ENCODE measurements at places on chromosomes 11 and 22.

DNA sequence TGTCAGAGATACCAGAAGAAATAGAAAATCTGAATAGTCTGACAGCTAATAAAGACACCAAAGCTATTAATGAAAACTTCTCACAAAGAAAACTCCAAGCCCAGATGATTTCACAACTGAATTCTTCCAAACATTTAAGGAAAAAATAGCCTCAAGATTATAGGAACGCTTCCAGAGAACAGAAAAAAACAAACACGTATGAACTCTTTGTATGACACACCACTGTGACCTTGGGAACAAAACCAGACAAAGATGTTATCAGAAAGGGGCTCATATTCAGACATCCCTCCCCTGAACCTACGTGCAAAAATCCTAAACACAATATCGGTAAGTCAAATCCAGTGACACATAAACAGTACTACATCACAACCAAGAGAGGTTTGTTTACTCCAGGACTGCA, 23.5 kb downstream of the CERK start:
- DNase-seq, result no peak

DNA sequence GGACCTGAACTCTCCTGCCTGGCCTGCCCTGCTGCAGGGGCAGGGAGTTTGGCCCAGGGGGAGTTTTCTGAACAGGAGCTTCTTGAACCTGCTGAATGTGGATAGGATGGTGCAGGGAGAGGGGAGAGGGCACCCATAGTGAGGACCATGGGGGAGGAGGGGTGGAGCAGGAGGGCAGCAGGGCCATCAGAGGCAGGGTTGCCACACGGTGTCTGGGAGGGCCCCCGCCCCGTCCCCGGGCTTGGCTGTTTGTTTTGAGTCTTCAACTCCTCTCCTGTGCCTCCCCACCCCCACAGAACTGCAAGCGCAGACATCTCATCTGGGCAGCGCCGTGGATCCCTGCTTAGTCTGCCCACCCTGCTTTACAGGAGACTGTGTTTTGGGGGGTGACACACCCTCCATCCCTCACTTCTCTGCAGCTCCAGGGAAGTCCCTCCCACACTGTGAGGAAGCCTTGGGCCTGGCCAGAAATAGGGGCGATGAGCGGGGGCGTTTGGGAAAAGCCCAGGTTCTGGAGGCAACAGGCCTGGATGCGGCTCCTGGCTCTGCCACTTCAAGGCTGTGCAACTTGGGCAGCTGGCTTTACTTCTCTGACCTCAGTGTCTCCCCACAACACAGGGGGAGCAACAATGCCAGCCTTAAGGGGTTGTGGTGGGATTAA, 14.4 kb downstream of the NFAM1 start:
- no peak for DNase-seq

DNA sequence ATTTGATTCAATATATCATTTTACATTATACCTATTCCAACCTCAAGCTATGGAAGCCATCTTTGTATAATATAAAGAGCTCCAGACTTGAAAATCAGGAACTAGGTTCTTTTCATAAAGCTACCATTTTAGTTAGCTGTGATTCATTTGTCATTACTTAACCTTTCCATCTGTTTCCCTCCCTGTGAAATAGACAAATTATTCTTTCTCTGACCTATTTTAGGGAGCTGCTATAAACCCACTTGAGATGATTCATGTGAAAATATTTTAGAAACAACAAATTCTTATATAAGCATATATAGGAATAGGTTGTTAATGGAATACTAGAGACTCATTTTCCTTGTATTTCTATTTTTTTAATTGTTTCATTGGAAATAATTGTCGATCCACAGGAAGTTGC, 1012.1 kb downstream of the OPCML start:
- DNase-seq, result no peak

DNA sequence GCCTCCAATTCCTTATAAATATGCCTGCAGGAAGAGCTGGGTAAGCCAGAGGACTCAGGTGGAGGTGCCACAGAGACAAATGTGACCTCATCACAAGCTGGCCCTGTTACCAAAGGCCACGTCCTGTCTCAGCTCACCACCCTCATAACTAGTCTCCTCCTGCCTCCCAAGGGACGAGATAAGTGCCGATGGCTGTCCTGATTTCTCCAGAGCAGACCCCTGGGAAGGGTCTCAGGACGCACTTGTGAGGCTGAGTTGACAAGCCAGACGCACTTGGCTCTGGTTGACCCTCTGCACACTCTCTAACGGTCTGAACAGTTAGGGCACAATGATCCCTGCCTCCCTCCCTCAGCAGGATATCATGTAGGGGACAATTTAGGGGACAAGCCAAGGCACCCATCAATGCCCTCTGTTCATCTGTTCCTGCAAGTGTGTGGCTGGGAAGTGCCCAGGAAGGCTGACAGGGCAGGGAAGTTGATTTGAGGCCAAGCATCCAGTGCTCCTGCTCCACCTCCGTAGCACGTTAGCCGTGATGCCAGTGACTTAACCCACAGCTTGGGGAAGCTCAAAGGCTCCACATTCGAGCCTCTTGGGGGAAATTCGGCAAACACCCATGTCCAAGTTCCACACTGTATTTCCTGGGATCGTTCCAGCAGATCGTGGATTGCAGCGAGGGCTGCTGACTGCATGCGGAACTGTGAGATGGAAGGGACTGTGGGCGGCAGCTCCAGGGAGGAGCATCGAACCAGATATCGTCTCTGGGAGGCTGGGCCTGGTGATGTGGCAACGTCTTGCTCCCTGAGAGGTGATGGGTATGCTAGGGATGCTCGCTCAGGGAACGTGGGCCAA, 2.8 kb downstream of the SMIM38 start:
- no peak for DNase-seq

DNA sequence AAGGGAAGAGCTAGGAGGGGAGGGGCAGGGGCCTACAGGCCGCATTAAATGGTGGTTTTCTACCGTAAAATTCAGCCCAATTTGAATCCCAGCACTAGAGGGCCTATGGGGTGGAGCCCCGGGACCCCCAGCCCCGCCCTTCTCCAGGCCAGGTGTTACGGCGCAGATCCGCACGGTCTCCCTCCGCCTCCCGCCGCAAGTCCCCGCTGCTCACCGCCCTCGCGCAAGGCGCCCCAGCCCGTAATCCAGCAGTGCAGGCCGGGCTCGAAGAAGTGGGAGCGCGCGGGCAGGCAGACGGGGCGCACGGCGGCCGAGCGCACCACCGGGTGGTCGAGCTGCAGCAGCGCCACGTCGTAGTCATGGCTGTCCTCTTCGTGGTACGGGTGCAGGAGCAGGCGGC, 17.3 kb downstream of the KCTD17 start:
- DNase-seq, result no peak

DNA sequence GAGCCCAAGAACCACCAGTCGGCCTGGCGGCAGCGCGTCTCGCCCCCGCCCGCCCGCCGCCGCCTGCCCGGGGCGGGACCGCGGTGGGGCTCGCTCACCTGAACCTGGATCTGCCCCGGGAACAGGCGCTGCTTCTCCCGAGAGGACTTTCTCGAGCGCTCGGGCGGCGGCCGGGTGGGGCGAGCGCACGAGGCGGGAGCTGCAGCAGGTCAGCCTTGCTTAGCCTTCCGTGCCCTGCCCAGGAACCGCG, 133 bp downstream of the MYH9 start:
- DNase-seq, result no peak

DNA sequence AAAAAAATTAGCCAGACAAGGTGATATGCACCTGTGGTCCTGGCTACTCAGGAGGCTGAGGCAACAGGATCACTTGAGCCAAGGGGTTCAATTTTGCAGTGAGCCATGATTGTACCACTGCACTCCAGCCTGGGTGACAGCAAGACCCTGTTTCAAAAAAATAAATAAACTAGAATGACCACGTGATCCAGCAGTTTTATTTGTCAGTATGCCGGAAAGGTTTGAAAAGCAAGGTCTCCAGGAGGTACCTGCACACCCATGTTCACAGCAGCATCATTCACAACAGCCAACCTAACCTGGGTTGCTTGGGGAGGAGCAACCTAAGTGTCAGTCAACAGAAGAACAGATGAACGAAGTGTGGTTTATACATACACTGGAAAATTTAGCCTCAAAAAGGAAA, 78.7 kb upstream of the SEPTIN5 start:
- no peak for DNase-seq

DNA sequence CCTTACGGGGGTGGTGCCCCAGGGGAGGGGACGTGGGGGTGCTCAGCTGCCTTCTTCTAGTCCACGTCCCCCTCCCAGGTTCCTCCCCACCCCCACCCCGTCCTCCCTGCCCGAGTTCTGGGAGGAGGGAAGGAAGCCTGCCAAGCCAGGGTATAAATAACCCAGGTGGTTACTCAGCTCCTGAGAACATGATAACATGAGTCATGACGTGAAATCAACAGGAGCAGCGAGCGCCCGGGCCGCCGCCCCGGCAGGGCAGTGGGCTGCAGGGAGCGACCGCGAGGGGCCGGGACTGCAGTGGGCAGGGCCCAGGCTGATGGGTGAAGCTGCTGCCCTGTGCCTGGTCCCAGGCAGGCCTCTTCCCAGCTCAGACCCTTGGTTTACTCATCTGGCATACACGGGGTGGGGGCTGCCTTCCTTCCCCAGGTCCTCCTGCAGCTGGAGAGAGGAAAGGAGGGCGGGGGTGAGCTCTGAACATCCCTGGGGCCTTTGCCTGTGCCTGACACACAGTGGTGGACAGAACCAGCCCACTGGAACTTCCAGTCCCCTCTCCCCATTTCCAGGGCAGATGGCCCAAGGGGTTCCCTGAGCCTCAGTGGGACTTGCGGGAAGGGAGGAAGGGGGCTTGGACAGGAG, 8.8 kb upstream of the PDGFB start:
- DNase-seq, result no peak

- DNase-seq, result no peak
Observed at GRCh38 chr11:133727774-133728173, 117.5 kb downstream of the SPATA19 start.

DNA sequence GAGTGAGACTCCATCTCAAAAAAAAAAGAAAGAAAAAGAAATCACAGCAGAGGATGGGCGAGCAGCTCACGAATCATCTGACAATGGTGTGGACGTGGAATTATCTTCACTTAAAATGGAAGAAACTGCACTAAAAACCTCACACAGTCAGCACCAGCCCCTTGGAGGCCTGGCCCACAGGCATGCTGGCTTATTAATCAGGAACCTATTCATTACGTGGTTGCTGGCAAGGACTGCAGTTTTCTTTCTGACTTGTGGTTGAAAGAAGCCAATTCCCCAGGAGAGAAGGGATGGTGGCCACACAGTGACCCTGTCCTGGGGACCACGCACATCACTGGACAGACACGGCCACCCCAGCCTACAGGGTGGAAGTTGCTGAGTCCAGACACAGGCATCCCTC, 401.1 kb downstream of the CTTN start:
- DNase-seq, result no peak

- no peak for DNase-seq
Observed at GRCh38 chr11:108587109-108587508, 6.5 kb downstream of the EXPH5 start.

DNA sequence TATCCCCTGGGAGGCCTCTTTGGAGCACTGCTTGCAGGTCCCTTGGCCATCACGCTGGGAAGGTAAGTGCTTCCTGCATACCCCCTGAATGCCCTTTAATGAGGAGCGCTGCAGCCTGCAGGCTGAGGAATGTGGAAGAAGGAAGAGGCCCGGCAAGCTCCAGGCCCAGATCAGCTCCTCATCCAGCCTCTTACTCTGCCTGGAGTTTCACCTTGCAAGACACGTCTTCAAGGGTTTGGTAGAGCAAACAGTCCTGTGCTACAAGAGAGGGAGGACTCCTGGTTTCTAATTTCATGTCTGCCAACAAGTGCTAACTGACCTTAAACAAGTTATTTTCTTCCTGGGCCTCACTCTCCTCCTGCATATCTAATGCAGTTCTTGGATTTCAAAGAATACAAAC, 10.9 kb downstream of the SLC2A11 start:
- no peak for DNase-seq

GRCh38 chr11:45232341-45233080, 53.6 kb downstream of the SYT13 start:
- DNase-seq, result no peak

DNA sequence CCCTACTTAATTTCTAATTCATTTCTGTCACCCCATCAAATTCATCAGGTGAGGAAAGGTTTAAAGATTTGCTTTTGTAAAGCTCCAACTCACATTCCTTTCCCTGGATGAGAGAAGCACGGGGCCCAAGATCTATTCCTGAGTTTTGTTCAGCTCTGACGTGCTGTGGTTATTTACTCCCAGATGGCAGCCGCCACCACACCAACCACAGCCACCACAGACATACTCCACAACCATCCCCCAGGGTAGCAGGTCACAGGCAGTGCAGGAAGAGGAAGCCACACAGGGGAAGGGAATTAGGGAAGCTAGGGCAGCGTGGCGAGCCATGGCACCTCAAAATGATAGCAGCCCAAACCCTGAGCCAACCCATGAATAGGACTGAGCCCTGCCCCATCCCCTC, 63.5 kb upstream of the CSNK2A3 start:
- DNase-seq, result no peak

- DNase-seq, result no peak
Observed at GRCh38 chr11:123193742-123194141, 1.3 kb downstream of the CLMP start.

GRCh38 chr22:28034145-28034759, 115.2 kb upstream of the PITPNB start:
- no peak for DNase-seq

GRCh38 chr11:6653097-6653496, 2.5 kb downstream of the DCHS1 start:
- no peak for DNase-seq

- no peak for DNase-seq
Observed at GRCh38 chr11:43825217-43825816, 55.3 kb upstream of the ALKBH3 start.

DNA sequence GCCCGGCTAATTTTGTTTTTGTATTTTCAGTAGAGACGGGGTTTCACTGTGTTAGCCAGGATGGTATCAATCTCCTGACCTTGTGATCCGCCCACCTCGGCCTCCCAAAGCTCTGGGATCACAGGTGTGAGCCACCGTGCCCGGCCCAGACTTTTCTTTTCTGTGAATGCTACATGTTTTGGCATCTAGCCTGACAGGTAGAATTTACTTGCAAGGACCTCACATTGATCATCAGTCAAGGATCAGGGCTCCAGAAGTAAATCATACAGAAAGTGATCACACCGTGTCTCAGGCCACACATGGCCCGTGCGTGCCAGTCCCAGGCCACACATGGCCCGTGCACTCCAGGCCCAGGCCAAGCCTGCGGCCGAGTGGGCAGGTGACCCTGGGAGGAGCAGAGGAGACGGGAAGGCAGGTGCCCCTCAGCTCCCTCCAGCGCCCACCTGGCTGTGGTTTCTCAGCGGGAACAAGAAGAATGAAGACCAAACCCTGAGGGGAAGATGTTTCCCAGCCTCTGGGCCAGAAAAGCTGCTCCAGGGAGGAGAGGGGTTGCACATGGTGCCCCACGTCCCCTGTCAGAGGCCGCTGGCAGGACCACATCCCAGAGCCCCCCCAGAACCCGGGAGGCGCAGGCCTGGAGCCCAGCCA, 76.2 kb downstream of the BRD1 start:
- DNase-seq, result no peak

- DNase-seq, result no peak
Observed at GRCh38 chr11:60821827-60822599, 19.9 kb upstream of the CCDC86 start.

GRCh38 chr11:70606248-70606950, 208.1 kb downstream of the CTTN start:
- no peak for DNase-seq

- no peak for DNase-seq
Observed at GRCh38 chr11:104073950-104074705, 37.7 kb downstream of the DDI1 start.

All from smooth muscle cell of the brain vasculature (primary cell).